Stimulated activated CD4-positive, alpha-beta T cell treated with anti-CD3 and anti-CD28 coated beads, Interleukin-15, amount 100 ng/mL, for 1 hour (primary cell): ENCODE measurements at places on chromosomes 13 and 19.
A peak's percentile ranks its signal among the peaks of the same experiment; 100 is the strongest.

DNA sequence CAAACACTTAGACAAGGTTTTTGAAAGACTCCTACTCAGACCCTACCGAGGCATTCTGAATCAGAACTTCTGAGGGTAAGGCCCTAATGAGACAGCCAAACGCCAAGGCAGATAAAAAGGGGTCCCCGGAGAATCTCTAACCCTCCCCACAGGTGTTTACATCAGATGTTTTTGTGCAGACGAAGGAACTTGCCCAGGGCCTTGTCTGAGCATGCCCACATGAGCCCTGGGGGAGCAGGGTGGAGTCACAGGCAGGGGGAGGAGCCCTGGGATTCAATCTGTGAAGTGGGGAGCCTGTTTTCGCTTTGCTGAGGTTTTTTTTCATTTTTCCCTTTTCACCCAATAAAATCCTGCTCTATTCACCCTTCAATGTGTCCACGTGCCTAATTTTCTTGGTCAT lies 61.6 kb upstream of the MED4 start:
- peak; percentile 56 for DNase-seq

GRCh38 chr13:42011601-42012350 lies 36.7 kb upstream of the DGKH start:
- no peak for DNase-seq

DNA sequence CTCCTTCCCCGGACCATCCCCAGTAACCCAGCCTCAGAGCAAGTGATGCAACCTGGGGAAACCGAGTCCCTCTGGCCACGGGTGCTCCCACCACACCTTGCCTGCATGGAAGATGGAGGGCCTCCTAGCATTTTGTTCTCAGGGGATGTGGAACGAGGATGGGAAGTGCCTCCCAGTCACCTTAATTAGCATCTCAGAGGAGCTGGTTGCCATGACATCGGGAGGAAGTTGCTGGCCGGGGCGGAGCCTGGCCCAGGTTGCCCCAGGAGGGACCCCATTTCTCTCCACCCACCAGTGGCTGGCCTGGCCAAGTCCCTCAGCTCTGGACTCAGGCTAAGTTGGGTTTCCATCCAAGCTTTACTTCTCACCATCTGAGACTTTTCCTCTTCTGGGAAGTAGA lies 24.1 kb upstream of the PTPRS start:
- no peak for DNase-seq

DNA sequence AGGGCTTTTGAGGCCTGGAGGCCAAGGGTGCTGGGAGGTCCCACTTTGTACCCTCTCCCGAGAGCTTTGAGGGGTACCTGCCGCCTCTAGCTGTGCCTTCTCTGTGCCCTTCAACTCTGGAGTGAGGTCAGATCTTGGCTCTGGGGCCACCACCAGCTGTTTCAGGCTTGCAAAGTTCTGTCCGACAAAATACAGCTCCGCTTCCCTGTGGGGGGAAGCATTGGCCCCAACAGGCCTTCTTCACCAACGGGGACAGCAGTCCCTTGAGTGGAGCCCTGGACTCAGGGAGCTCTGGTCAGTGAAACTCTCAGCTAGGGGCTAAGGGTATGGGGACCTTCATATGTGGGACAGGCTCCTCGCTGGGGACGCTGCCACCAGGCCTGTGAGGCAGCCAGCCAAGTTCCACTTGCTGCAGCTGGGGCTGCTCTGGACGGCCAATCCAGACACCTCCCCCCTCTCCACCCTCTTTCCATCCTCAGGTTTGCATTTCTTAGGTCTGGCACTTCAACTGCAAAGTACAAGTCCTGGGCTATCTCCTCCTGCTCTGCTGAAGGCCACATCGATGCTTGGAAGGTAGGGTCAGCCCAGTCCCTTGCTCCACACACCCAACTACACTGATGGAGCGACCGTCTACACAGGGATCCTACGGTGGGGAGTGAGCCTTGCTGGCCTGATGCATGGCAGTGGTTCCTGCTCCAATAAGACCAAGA lies 46.8 kb downstream of the C13orf46 start:
- DNase-seq = no peak

- DNase-seq = no peak
These were observed 1102.0 kb upstream of the SPRY2 start for GRCh38 chr13:81442904-81443303.

DNA sequence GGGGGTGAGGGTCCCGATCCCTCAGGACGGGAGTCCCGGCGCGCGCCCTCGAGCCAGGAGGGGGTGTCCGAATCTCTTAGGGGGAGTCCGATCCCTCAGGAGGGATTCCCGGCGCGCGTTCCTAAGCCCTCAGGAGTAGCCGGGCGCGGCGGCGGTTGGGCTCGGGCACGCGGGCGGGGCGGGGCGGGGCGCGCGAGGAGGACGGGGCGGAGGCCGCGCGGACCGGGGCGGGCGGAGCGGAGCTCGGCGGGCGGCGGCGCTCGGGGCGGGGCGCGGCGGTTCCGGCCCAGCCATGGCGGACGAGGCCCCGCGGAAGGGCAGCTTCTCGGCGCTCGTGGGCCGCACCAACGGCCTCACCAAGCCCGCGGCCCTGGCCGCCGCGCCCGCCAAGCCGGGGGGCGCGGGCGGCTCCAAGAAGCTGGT lies at the start of gene CUL4A:
TSS of gene CUL4A (plus strand) at position 278 of the 423 bp plus-strand sequence. CDS start at position 293, 15 bp downstream.
- DNase-seq = peak; percentile 48

GRCh38 chr19:50460161-50460765 lies 16.0 kb upstream of the EMC10 start:
- no peak for DNase-seq

- no peak for DNase-seq
These were observed 38.5 kb downstream of the DPRX start for GRCh38 chr19:53670345-53670744.

DNA sequence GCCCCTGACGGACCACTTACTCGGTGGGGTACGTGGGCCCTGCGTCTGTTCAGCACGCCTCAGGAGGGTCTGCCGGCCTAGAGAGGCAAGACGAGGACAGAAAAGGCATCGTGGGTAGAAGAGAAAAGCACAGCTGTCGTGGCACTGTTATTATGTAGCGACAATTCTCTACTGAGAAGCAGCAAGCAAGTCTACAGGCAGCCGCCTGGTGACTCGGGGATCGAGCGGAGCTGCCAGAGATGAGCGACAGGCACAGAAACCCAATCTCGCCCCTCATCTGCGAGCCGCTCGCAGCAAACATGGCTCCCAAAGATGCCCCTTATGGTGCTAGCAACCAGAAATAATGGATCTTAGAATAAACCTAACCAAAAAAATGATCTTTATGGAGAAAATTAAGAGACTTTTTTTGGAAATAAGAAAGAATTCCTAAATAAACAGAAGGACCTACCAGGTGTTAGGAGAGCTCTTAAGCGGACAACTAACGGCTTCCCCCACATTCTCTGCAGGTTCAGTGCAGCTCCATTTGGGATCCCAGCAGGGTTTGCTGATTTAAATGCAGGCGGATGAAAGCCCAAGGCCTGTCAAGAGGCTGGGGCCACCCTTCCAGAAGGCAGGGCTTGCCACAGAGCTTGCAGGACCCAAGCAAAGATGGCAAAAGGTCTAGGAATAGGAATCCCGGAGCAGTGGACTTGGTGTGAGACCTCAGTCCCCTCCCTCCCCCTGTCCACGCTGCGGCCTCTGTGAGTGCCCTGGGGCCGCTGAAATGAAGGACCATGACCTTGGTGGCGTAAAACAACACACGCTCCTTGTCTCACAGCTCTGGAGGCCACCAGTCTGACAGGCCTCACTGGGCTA lies 152.6 kb downstream of the KDM4B start:
- DNase-seq = no peak

GRCh38 chr13:50197705-50198104 lies 182.5 kb downstream of the KCNRG start:
- DNase-seq = no peak

- no peak for DNase-seq
These were observed 2.6 kb downstream of the P2RY11 start for GRCh38 chr19:10113964-10114650.

DNA sequence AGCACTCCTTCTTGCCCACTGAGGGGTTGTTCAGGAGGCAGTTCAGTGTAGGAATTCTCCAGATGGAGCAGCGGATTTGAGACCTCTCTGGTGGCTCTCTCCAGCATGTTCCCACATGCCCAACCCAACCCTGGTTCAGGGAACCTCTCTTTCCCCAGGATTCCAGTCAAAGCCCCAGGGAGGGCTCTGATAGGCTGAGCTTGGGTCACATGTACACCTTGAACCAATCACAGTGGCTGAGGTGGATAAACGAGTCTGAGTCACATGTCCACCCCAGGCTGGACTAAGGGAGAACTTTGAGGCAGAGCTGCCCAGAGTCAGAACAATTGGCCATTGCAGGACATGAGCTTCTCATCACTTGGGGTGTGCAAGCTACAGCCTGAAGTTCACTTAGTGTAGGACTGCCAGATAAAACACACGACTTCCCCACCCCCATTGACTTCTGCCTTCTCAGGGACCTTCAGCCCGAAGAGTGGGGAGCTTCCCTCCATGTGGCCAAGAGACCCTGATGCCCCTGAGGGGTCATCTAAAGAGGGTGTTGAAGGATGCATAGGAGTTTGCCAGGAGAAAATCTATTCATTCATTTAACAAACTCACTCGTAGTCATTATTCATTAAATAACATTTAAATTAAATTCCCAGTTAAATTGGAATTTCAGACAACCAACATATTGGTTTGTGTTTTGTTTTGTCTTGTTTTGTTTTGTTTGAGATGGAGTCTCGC lies 4.0 kb upstream of the MAST3 start:
- no peak for DNase-seq

DNA sequence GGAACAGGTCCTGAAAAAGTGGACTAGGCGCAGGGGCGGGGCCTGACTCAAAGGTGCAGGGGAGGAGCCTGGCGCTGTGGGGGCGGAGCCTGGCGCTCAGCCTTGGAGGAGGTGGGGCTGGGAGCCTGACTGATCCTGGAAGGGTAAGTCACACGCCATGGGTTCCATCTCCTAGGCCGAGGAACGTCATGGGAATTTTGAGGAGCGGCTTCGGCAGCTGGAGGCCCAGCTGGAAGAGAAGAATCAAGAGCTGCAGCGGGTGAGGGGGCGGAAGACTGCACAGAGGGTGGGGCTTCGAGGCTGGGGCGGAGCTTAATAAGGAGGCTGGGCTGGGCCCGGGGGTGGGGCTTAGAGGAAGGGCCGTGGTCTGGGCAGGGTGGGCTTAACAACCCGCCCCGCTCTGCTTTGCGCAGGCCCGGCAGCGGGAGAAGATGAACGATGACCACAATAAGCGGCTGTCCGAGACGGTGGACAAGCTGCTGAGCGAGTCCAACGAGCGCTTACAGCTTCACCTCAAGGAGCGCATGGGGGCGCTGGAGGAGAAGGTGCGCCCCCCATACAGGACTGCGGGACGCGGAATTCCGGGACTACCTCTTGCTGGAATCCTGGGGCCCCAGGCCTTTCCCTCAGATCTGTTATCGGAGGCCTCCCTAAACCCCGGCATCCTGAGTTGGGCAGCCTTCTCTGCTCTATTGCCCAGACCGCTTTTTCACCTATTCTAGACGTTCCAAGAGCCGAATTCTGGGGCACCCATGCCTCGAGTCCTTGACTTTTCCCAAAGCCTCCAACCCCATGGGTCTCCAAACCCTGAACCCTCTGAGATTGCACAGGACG lies 14.5 kb downstream of the PPFIA3 start:
- DNase-seq = no peak

GRCh38 chr19:41367848-41368301 lies 3.9 kb upstream of the B9D2 start:
- no peak for DNase-seq

- DNase-seq = no peak
These were observed 23.1 kb upstream of the EIF3G start for GRCh38 chr19:10142701-10143375.

GRCh38 chr19:6392221-6393073 lies 517 bp downstream of the GTF2F1 start:
- DNase-seq = no peak

- DNase-seq = peak; percentile 18
These were observed 22.3 kb upstream of the TFDP1 start for GRCh38 chr13:113562085-113562749.

DNA sequence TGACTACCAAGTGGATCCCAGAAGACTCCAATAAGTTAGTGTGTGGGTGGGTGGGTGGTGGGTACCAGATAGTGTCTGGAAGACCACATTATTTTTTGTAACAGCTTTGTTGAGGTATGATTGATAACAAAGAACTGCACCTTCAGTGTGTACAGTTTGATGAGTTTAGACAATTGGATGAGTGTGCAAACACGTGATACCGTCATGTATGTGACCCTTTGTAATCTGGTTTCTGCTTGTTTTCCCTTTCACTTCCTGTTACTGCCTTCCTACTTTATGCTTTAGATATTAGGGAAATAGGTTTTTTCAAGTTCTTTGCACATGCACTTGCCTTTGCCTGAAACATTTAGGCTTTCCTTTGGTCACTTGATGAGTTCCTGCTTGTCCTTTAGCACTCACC lies 8.5 kb downstream of the RPL21 start:
- DNase-seq = no peak

DNA sequence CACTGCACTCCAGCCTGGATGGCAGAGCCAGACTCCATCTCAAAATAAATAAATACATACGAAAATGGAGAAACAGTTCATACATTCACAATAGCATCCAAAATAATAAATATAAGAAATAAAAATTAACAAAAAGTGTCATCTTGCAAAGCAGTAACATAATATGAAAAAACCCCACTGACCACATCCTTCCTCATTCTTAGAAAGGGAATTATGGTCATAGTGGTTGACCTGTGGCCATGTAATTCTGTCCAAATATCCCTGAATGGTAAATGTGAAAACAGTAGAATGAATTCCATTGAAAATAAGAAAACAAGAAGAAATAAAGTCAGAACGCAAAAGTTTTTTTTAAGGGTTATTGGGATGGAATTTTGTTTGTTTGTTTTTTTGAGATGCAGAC lies 7.0 kb upstream of the CDC42EP5 start:
- no peak for DNase-seq

DNA sequence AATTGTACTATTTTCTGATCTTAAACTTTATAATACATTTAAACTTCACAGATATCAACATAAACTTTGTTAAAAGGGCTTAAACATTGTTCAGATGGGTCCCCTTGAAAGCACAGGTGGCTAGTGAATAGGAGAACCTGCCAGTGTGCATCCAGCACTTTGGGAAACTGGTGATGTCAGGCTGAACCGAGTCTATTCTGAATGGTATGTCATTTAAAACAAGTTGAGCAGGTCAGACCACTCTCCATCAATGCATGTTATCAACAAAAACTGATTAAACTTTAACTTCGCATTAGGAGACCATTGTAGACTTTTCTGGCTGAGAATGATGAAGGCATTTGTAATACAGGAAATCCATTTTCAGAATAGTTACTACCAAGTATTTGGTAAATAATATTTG lies 50.1 kb upstream of the FREM2 start:
- DNase-seq = no peak
